Neural crest cell (in vitro differentiated cells): ENCODE measurements at places on chromosomes 3 and 15.

GRCh38 chr3:68483601-68484000 is 448.7 kb downstream of the TAFA4 start:
- no peak for DNase-seq

GRCh38 chr3:36679384-36680200 is 84.8 kb downstream of the DCLK3 start:
- no peak for DNase-seq

GRCh38 chr15:28963711-28964081 is 77.9 kb downstream of the APBA2 start:
- no peak for DNase-seq

GRCh38 chr3:46495901-46496456 is 1.8 kb upstream of the RTP3 start:
- DNase-seq: no peak

DNA sequence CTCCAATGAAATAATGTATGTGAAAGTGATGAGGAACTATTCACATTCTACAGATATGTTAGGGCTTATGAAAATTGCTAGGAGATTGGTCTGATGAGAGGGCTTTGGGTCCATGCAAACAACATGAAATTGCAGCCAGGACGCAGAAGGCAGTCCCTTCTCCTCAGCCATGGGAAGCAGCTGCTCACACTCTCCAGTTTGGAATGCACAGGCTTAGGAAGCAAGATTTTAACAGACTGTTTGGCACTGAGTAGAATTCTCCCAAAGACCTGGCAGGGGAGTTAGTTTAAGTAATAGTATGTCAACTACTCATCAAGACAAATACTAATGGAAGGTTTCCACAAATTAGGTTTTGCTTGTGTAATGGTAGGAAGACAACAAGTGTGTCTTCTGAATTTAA is 500.7 kb upstream of the ARRDC4 start:
- DNase-seq: no peak

DNA sequence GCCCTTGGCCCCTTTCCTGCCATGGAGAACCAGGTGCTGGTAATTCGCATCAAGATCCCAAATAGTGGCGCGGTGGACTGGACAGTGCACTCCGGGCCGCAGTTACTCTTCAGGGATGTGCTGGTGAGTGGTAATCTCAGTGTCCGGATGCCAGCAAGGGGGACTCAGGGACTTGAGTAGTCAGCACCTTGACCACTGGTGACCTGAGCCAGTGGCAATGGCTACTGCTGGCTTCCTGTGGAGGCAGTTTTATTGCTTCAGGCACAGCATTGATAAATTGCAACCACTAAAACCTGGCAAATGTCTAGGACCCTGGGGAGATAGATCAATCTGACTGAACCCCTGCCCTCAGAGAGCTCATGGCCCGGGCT is 830 bp downstream of the MAP2K5 start:
- DNase-seq: no peak

- DNase-seq: no peak
These were observed 81.5 kb upstream of the KCNMB2 start for GRCh38 chr3:178454726-178455125.

DNA sequence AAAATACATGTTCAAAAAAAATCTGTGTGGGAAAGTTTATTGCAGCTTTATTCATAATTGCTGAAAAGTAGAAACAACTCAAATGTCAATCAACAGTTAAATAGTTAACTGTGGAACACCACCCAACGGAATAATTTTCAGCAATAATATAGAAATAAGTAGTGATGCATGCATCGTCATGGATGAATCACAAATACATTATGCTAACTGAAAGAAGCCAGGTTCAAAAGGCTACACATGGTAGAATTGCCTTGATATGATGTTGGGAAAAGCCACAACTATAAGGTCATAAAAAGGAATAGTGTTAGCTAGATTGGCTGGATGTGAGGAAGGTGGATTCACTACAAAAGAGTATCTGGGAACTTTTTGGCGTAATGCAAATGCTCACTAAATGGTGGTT is 82.0 kb downstream of the GMNC start:
- DNase-seq: no peak

DNA sequence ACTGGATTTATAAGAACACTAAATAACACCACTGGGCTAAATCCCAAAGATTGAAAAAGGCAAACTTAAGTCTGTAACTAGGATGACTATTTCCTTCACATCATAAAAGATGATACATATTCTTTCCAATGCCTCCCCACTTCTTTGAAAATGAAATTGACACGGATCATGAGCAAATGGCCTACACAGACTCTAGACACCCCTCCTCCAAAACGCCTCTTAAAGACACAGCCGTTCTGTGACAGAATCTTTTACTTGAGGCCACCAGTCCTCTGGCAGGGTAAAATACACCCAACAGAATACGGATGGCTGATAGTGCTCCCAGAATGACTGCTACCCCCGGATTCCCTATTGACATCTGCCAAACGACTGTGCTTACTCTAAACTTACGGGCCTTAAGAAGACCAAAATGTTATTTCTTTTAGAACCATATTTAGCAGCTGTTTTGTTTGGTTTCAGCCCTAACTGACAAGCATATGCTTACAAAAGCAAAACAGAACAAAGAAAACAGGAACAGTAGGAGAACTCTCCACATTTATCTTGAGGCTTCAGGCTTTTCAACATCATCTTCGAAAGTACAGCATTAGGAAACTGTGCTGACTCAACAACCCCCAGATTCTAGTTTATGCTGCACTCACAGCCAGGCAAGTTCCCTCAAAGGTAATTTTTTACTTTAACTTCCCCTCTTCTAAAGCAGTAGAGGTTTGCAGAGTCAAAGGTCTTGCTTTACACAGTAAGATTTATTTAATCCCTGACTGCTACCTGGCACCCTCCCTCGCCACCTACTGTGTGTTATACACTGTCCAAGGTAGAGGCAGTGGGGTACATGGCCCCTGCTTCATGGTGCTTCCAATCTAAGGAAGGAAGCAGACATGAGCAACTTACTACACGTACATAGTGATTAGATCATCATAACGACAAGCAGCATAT is 84.3 kb downstream of the TNIK start:
- DNase-seq: no peak

DNA sequence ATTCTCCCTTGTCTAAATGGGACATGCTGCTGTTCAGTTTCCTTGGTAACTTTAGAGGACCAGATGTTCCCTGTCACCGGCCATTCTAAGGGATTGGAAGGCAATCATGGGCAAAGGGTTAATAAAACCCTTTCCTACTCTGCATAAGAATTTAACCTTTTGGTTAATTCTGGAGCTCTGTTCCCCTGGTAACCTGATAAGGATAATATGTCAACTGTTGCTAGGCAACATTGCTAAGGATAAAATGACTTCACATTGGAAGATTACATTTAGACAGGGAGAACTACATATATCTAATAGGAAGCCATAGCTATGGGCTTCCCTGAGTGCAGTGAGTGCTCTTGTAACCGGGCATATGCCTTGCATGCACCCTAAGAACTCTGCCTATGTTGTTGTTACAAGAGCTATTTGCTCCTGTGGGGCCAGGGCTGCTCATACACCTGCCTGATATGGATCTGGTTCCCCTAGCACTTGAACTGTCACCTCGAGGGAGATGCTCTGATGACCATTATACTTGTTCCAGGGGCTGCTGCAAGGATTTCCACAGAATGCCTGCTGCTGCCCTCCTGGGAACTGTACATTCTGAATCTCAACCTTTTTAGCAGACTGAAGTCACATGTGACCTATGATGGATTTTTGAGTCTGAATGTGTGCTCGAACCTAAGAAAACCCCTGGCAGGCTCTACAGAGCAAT is 326.3 kb upstream of the PDZRN3 start:
- DNase-seq: no peak

DNA sequence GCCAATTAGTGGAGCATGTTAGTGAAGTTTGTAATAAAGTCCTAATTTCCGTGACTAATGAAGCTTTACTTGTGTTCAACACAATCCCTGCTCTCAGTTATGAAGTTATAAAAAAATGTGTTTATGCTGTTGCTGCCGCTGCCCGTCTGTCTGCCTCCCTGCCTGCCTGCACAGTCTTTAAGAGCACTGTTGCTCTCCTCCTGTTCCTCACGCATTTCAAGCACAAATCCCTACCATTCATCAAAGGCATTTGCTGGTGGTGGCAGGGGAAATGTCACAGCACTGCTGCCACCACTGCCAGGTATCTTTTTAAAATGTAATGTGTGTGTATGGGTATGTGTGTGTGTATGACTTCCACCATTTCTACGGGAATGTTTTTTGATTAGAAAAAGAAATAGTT is 58.8 kb downstream of the CACNA1D start:
- DNase-seq: no peak

DNA sequence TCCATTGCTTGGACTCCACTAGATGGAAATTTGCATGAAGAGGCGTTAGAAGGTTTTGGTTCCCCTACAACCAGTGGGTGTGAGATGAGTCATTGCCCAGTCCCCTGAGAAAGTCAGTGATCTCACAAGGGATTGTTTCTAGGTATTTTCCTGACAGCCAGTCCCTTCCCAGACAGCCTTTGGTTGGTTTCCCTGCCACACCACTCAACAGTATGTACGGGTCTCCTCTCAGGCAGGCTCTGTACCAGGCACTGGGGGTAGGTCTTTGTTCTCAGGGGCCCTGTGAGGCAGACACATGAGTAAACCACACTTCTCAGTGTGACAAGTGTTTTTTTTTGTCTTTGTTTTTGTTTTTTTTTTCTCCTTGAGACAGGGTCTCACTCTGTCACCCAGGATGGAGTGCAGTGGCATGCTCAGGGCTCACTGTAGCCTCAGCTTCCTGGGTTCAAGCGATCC is 4.0 kb downstream of the LAMP3 start:
- DNase-seq: no peak

- DNase-seq: no peak
These were observed 626.1 kb downstream of the MAGI1 start for GRCh38 chr3:65412588-65412987.

DNA sequence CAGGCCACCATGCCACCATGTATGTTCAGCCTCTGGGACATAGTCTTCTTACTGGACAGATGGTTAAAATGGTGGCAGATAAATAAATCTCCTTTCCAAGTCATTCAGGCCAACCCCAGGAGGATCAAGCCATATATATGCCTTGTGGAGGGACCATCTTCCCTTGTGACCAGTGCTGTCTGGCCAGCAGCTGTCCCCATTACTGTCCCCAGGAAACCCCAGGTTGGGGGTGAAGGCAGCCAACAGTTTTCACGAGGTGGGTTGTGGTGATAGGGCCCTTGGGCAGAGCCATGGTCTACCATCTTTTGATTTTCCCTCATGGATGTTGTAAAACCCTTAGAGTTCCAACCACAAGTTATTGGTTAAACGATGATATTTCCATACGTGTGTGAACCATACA is 48.7 kb upstream of the PCSK6 start:
- DNase-seq: no peak

DNA sequence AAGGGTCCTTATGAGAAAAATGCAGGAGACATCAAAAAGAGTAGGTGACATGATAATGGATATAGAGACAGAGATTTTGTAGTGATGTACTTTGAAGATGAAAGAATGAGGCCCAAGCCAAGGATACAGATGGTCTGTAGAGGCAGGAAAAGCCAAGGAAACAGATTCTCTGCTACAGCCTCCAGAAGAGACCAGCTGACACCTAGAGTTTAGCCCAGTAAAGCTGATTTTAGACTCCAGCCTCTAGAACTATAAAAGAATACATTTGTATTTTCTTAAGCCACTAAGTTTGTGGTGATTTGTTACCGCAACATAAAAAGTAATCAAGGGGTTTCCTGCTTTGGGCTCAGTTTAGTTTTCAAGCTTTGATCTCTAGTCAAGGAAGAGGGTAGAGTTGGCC is 64.8 kb downstream of the STRIT1 start:
- no peak for DNase-seq

DNA sequence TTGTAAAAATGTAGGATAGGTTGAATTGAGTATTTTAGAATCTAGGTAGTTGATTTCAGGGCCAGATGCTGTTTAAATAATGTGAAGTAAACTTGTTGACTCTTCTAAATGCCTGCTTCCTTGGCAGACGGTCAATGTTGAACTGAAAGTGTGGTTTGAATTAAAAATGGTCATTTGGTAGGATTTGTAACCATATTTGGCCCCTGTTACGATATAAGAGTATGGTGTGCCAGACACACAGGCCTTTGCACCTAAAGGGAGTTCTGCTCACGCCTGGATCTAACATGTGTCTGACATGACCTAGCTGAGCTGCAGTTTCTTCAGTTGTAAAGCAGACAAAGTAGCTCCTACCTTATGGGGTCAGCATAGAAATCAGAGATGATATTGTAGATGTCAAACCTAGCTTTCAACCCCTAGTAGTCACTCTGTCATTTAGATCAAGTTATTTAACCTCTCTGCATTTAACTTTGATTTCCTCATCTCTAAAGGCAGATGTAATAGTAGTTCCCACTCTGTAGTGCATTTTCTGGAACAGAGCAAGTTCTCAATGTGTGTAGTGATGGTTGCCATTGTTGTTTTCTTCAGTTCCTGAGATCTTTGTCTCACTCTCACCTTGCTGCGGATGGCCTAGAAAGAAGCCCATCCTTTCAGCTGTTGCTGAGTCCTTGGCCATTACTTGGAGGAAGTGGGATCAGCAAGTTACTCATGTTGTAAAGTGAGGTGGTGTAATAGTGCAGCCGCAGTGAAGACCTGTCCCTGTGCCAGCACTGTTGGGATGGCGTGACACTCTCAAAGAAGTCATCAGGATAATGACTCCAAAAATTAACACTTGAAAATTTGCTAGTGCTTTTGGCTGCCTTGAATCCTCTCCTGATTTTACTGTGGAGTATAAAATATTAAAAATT is 90.2 kb downstream of the GHSR start:
- DNase-seq: no peak

DNA sequence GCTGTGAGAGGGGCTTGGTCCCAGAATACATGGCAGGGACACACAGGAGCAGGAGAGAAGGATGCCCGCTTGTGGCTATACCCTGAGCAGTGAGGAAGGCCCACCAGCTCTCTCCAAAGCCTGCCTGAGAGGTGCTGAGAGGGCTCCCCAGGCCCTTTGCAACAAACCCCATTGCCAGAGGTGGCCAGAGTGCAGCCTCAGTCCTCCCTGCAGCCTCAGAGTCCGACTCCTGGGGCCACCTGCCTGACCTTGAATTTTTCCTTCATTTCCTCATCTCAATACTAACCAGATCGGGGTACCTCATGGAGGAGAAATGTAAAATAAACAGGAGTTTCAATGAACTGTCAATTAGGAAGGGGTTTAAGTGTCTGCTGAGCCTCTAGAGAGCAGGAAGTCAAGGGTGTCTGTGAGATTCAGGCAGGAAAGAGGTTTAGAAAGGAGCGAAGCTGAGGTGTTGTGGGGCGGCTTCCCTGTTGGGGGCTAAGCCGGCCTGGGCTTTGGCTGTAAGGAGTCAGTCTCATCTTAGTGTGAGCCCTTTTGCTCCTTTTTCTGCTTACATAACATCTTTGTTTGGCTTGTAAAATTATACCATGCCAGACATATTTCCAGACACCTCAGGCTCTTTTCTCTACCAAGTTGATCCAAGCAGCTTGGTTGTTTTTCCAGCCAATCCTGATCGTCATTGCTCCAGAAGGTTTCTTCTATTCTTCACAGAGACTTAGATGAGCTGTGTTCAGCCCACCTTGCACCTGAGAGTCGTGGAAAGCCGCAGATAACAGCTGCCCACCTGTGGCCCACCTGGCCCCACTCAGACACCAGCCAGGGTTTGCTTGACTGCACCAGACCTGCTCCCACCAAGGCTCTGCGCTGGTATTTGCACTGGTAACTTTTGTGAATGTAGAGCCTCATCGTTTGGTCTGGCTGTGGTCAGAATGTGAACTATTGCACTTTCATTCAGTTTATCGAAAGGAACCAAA is 36.7 kb downstream of the CMTM7 start:
- DNase-seq: no peak
